ENCODE measurements at places on chromosomes 6 and 20.

- DNase-seq = no peak
Observed at GRCh38 chr6:84752118-84752850, 12.1 kb downstream of the TBX18 start.

GRCh38 chr6:38091613-38092012 is 272.1 kb downstream of the ZFAND3 start:
- DNase-seq = no peak

- no peak for DNase-seq
Observed at GRCh38 chr6:79094938-79095337, 16.9 kb upstream of the PHIP start.

DNA sequence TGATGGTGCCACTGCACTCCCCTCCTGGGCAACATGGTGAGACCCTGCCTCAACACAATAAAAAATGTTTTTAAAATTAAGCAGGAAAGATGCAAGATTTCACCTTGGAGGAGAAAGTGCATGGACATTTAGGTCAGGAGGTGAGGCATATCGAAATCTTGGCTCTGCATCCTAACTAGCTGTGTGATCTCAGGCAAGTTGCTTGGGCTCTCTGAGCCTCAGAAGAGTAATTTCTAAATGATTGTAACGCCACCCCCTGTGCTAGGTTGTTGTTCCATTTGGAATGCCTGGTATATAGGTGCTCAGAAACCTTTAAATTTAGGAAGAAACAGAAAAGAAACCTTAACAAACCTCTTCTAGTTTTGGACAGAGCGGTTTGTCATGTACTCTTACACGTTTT is 35.9 kb upstream of the C20orf144 start:
- DNase-seq = no peak

DNA sequence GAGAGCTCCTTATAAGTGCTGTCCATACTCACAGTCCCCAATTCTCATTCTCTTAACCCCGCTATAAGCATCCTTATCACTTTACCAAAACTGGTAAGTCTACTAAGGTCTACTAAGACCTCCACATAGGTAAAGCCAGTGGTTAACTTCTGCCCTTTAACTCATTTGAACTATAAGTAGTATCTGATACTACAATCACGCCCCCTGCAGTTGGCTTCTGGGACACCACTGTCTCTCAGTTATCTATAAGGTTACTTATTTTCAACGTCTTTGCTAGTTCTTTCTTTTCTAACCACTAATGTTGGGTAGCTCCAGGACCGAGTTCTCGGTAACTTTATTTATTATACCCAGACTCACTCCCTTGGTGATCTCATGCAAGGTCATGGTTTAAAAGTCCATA is 142.6 kb downstream of the ARHGAP18 start:
- DNase-seq = peak; percentile 10

GRCh38 chr20:36861875-36862801 is 13.8 kb upstream of the TLDC2 start:
- DNase-seq = no peak

GRCh38 chr20:48621376-48622078 is 206.3 kb downstream of the PREX1 start:
- DNase-seq = no peak

- DNase-seq = no peak
Observed at GRCh38 chr6:20135677-20136268, 76.5 kb downstream of the MBOAT1 start.

GRCh38 chr6:11121851-11122250 is 10.3 kb upstream of the ERVFRD-1 start:
- no peak for DNase-seq

DNA sequence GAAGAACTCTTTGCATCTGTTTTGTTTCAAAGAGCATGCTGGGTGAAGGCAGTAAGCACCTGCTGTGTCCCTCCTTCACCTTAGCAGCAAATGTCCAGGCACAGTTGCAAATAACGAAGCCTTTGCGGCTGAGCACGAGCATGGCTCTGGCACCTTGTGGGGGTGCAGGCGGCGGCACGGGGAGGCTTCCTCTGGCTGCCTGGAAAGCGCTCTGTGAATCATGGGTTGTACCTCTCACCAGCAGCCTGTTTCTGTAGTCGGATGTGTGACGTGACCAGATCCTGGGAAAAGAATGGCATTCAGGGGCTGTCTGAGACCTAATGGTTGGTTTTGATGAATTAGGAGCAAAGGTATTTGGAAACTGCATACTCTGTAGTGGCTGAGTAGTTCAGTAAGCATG is 144.8 kb downstream of the DTNBP1 start:
- DNase-seq = no peak

GRCh38 chr6:72376736-72377135 is 245.1 kb upstream of the KCNQ5 start:
- DNase-seq = no peak

GRCh38 chr6:164417537-164418261 is 891.7 kb downstream of the C6orf118 start:
- no peak for DNase-seq

DNA sequence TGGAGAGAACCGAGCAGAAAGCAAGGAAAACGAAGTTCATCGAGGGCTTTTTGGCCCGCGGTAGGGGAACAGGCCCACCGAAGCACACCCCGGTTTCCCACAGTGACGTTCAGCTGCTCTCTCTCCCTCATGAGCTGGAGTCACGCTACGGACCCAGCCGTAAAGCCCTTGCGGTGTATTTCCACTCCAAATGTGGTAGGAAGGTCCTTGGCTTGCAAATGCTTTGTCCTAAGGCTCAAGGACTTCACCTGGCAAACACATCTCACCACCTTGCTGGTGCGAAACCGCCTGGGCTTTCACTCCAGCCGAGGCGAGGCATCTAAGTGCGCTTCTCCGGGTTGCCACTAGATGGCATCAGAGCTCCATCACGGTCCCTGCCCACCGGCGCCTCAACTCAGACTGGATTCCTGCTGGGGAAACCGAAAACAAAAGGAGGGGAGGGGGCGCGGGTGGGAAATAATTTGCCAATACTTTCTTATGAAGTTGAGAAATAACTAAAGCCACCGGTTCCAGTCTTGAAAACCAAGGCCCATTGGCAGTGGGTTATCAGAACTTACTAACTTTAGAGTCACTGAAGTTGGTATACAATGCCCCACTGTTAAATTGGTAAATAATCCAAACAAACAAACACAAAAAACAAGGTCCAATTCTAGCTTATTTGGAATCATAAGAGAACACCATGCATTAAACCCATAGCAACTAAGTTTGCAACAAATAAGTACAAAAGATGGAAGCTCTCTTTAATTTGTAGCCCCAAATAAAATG is 13.4 kb upstream of the FOXC1 start:
- peak; percentile 28 for DNase-seq

DNA sequence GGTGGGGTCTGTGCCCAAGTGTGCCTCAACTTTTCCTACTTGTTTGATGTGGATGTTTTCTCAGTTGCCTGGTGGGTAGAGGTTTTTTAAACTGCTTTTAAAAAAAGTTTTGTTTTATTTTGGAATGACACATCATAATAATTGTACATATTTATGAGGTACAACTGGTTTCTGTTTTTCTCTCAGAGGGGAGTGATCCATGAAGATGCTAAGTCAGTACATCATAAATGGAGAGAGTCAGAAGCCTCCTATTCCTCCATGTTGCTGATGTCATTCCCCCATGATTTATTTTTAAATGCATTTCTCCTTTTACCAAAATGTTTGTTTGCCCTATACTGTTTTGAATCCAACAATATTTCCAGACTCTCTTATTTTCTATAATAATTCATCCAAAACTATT is 77.3 kb upstream of the CLVS2 start:
- no peak for DNase-seq

DNA sequence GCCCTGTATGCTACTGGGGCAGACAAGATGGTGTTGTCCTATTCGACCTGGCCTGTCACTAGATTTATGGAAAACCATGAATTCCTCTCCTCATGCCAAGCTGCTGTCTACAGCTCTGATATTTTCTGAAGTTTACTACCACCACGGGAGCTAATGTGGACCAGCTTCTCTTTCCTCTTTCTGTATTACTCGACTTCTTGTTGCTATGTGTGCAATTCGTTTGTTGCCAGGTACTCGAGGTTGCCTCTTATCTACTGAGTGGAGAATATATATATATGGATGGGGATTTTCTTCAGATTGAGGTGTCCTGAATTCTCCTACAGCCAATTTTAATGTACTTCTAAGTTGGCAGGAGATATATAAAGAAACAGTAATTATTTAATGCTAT is 34.7 kb downstream of the MAN1A1 start:
- no peak for DNase-seq

- DNase-seq = no peak
Observed at GRCh38 chr20:8735674-8736073, 333.2 kb upstream of the PLCB4 start.
